DMS79 treated with DMSO at 0.1 percent for 48 hours (cell line): ENCODE measurements at places on chromosomes 12 and 14.
A peak's percentile ranks its signal among the peaks of the same experiment; 100 is the strongest.

GRCh38 chr12:30975581-30975980 is 49.0 kb downstream of the TSPAN11 start:
- DNase-seq, result no peak

GRCh38 chr14:74308695-74309094 is 6.0 kb upstream of the ABCD4 start:
- no peak for DNase-seq

DNA sequence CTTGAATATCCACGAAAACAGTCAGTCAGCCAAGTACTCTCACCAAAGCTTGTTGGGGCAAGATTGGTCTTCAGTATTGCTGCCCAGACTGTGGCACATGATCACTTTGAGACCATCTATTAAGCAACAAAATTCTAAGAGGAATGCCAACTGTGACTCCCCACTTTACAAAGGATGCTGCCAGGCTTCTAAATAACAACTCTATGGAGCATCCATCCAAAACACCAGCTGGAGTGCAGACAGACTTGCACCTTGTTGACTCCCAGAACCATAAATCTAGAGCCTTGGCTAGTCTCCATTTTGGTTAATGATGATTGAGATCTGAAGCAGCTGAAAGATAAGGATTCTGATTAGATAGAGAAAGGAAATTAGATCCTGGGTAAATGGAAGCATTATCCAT is 132.8 kb downstream of the DIO2 start:
- peak; percentile 84 for DNase-seq

- no peak for DNase-seq
Observed at GRCh38 chr12:71684081-71684480, 1.8 kb upstream of the TMEM19 start.

DNA sequence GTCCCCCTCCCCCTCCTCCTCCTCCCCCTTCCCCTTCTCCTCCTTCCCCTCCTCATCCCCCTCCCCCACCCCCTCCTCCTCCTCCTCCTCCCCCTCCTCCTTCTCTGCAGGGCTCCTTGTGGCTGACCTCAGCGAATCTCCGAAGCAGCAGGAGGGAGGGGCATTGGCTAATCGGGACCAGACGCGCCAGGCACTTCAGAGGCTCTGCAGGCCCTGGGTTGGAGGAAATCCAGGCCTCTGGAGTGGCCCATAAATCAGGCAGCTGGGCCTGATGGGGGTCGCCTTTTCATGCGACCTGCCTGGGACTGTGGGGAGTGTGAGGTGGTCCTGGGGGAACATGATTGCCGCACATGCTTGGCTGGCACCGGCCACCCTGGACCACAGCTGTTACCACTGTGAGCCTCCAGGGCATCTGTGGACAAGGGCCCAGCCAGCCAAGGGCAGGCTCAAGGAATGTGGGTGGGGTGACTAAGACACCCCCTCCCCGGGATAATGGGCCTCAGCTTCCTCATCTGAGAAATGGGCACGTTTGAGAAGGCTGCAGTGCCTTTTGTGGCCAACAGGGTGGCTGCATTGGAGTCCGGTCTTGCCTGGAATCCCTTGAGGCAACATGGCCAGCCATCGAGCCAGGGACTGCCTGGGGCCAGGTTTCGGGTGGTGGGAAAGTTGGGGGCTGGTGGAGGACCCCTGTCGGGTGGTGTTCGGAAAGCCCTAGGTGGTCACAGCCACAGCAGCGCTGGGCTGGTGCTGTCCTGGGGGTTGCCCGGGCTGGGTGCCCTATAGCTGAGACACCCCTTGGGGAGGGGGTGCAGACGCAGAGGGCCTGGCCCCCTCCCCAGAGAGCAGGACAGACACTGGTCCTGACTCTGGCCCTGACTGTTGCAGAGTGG is 12.0 kb downstream of the KIF26A start:
- peak; percentile 94 for DNase-seq

GRCh38 chr14:77024171-77024691 is 4.3 kb downstream of the IRF2BPL start:
- DNase-seq, result peak; percentile 92

- peak; percentile 34 for DNase-seq
Observed at GRCh38 chr14:69363055-69363454, 35.0 kb downstream of the ERH start.

GRCh38 chr12:21672146-21672545 is 14.5 kb upstream of the LDHB start:
- DNase-seq, result no peak

DNA sequence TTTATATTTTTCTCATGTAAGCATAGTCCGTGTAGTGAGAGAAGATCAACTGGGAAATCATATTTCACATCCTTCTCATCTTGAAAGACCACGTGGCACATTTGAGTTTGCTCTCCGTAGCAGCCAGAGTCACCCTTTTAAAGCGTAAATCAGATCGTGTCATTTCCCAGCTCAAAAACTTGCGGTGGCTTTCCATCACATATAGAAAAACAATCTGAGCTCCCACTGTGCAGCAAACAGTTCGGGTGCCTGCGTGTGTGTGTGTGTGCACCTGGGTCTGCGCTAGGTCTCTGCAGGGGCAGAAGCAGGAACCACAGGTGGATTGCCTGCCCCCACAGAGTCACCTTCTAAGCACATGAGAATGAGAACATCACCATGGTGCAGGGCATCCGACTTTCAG is 338.2 kb downstream of the TRHDE start:
- no peak for DNase-seq

- no peak for DNase-seq
Observed at GRCh38 chr14:94864387-94865195, 94.7 kb upstream of the GSC start.

- DNase-seq, result no peak
Observed at GRCh38 chr12:71415336-71416231, 24.0 kb upstream of the LGR5 start.

DNA sequence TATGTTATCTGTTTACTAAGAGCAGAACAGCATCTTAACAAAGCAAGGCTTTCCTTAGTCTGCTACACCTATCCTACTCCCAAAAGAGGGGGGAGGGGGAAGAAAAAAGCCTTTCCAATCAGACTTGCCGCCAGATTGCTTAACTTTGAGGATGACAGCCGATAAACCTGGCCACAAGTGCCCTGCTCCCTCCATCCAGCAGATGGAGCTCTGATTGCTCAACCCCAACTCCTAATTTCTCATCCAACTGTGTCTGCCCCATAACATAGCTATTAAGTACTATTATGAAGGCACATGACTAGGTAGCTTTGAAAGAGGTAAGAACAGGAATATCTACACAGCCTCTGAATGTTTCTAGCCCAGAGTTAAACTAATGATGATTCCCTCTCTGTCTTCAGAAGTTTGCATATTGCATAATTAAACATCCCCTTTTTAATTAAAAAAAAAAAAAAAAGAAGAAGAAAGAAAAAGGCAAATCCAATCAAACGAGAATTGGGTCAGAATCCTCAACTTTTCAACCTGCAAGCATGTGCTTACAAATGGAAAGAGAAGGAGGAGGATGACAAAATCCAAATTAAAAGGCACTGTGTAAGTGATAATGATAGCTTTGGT is 247.4 kb downstream of the GALC start:
- no peak for DNase-seq

- DNase-seq, result no peak
Observed at GRCh38 chr12:66118240-66118891, 12.2 kb downstream of the LLPH start.

GRCh38 chr14:86897704-86898513 is 1095.1 kb downstream of the GALC start:
- no peak for DNase-seq

DNA sequence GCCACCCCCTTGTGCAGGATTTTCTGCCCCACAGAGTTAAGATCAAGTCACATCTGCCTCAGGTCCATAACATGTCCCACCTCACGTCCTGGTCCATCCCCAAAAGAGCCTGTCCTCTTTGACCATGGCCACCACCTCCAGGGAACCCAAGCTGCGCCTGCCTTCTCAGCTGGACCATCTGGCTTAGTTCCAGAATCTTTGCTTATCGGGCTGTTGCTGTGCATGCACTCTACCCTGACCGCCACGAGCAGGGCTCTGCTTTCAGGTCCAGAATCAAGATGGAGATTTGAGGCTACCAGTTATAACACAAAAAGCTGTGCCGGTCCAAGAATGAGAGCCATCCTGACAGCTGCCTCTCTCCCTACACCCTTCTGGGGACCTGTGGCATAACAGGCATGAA is 326.7 kb downstream of the DPF3 start:
- no peak for DNase-seq

DNA sequence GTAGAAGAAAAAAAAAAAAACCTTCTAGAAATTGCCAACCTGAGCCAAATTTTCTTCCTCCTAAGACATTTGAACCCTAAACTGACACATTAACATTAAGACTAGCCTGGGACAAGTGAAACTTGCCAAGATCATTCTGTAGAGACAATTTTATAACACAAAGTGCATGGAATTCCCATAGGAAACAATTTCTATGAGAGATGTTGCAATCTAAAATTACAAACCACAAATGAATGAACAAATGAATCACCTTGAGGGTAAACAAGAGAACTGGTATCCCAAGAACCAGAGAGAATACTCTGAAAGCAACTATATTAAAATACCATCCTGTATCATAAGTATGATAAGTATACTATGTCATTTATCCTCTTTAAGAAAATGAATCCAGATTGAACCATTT is 165.3 kb downstream of the DICER1 start:
- no peak for DNase-seq

- no peak for DNase-seq
Observed at GRCh38 chr12:63450816-63451215, 217.5 kb downstream of the DPY19L2 start.

DNA sequence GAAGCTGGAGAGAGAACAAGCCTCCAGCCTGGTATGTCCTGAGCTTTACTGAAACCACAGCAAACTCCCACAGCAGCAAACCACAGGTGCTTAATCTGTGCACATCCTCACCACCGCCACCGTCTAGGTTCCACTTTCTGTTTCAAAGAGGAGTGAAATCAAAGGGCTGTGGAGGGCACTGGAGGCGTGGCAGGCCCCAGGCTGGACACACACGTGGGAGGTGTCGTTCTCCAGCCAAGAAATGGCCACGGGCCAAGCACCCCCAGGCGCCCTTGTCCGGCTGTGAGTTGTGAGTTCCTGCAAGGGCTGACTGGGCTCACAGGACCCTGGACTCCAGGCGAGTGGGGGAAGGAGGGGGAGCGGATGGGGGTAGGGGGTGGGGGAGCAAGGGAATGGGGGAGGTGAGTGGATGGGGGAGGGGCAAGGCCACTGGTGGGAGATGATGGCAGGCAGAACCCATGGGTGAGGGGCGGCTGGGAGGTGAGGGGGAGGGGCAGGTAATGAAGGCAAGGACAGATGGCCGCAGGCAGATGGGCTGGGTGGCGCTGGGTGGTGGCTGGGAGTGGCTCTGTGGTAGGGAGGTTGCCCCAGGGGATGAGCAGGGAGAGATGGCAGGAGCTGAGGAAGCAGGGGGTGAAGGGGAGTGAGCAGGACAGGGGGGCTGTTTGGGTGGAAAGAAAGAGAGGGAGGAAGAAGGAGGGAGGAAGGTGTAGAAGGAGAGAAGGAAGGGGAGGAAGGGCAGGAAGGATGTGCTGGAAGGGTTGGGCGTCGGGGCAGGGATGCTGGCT is 86.7 kb downstream of the NCOR2 start:
- no peak for DNase-seq

DNA sequence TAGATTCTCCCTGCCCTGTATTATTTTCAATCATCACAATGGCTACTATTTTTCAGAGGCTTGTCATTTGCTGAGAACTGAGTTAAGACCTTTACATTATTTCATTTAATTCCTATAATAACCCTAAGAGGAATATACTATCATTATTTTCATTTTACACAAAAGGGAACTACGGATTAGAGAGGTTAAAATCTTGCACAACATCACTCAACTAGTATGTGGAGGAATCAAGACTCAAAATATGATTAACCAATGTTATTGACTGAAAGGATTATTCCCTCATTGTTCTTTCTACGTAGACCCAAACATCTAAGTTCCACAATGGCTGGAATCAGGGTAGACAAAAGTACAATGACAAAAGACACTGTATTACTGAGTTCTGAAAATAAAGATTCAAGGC is 45.0 kb downstream of the GPR65 start:
- no peak for DNase-seq

DNA sequence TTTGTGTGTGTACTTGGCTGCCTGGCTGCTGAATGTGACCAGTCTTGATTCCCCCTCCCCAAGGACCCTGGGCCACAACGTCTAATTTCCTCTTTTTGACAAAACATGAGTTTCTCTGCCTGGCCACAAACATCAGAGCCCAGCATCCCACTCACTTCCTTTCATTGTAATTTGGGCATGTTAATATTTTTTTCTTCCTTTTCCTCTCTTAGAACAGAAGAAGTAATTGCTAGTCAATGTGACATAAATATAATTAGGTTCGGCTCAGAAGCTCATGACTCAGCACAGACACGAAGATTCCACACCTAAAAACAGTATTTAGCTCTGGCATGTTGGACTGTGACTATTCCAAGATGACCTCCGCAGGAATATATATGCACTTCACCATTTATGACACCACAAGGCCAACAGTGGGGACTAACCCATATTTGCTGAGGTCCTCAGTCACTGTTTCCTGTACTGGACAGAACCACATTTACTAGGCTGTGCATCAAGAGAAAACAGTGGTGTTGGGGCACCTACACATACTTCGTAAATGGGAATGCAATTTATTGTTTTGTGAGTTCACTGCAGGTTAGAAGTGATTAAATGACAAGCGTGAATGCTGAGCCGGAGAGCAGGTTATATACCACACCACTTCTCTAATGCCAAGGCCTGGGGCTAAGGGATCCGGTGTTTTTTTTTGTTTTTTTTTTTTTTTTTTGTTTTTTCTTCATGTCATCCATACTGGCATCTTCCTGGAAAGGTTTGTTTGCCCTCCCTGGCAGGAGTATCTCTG is 4.2 kb downstream of the GSG1 start:
- peak; percentile 79 for DNase-seq

DNA sequence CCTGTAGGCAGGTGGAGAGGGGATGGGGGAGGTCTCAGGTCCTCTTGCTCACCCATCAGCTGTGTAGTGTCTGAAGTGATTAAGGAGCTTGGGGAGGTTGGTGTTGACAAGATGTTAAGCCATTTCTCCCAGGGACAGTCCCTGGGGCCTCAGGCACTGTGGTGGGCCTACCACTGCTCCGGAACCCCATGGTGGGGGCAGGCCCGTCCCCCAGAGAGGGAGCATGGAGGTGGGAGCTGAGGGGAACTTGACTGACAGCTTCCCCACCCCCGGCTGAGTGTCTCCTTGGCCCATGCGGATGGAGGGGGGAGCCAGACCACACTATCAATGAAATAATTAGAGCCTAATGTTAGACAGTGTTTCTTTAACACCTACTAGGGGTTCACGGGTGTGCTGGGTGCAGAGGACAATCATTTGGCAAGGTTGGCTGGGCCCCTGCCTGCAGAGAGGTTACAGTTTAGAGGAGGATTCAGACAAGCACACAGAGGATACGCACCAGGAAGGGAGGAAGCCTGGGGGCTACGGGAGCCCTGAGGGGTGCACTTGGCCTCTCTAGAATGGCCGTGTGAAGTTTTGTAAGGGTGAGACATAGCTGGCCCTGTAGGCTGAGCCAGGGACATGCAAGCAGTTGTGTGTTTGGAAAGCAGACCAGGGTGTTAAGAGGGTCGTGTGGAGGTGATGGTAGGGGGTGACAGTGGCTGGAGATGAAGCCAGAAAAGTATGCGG is 19.3 kb upstream of the KRT80 start:
- no peak for DNase-seq
